Ascending aorta (tissue), 2 donors: ENCODE measurements at places on chromosomes 5 and 9.

DNA sequence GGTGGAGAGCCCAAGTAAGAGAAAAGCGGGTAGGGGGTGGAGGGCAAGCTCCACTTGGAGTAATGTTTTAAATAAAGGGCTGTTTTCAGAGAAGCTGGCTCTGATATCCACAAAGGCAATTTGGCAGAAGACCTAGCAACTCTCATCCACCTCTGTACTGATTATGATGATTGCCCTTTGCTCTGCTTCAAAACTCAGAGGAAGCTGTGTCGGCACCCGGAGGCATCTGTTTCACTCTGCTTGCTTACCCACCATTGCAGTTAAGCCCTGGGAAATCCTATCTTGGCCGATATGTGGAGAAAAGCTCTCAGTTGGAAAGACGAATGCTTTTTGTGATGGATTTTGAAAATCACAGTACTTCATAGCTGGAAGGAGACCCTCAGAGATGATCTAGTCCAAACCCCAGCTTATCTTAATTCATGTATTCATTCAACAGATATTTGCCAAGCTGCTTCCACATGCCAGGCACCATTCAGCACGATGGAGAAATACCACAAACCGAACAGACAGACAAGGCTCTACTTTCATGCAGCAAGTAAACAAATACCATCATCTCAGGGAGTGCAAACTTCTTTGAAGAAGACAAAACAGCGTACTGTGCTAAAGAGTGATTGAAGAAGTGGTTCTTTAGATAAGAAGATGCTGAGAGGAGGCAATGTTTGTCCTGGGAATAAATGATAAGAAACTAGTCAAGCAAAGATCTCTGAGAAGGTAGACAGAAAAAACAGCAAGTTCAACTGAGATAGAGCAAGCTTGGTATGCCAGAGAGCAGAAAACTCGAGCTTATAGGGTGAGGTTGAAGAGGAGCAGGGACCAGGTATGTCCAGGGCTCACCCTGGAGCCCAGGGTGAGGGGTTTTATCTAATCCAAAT is 140.4 kb upstream of the SPDL1 start:
- DNase-seq: no peak
- no peak overlapping the region for H3K4me3 ChIP-seq
- no peaks in the 10 kb centered on the region for H3K4me1 ChIP-seq
- no peaks in the 10 kb centered on the region for H3K27me3 ChIP-seq
- H3K27ac ChIP-seq: no peak overlapping the region

DNA sequence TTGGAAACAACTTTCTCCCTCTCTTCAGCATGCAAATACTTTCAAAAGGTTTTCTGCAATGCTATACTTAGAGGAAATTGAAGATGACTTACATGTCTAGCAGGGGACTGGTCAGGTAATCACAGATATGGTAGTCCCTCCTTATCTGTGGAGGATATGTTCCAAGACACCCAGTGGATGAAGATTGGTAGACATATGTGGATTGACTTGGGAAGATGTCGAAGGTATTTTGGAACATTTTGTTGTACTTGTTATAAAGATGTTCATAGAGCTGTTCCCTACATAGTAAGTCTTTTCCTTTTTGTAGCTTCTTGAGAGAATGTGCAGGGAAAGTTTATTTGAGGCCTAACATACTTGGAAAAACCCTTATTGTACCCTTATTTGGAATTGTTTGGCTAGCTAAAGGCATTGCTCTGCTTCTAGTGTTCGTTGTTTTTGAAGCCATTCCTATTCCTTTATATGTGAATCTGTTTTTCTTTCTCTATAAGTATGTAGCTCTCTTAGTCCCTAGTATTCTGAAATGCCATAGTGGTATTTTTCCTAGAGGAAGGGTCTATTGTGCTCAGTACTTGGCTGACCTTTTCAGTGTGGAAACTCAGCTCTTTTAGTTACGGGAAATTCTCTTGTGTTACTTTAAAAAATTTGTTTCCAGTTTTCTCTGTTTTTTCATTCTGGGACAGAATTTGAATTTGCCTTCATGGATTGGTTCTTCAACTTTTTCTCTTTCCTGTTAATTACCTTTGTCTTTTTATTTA is 25.7 kb downstream of the GPR151 start:
- no peaks in the 10 kb centered on the region for H3K36me3 ChIP-seq
- no peak overlapping the region for H3K4me3 ChIP-seq
- H3K27ac ChIP-seq: no peak overlapping the region
- H3K27me3 ChIP-seq: no peaks in the 10 kb centered on the region

DNA sequence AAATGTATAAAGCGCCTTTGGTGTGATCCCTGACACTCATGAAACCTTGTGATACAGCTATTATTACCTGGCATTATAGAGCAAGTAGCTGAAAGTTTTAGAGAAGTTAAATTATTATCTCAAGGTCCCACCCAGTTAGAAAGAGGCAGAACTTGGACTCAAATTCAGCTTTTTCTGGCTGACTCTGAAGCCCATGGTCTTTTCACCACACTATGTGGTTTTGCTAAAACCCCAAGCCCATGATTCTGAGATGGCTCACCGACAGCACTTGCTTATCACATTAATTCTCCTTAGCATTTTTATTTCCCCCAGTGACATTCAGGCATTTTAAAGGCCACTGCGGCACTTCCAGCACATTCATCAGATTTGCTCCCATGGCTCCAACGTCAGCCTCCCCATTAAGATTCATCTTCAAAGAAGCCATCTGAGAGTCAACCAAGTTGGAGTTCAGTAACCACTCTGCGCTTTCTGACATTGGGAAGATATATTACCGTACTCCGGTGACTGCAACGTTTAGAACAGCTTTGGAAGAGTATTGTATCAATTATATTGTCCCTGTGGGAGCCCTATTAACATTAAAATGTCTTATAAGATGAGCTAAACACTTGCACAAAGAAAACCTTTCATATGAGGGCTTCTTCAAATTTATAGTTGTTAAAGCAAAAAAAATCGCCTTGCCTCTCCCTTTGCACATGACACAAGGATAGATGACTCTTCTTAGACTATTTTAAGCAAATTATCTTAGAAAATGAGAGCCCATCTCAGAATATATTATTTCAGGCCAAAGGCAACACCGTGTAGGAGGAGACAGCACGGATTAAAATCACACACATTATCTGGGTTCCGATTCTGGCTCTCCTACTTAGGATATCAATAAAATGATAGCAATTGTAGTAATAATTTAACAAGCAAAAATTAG is 638.1 kb downstream of the ACTL7B start:
- H3K4me1 ChIP-seq: no peaks in the 10 kb centered on the region
- DNase-seq: no peak
- H3K4me3 ChIP-seq: no peak overlapping the region
- no peaks in the 10 kb centered on the region for H3K36me3 ChIP-seq
- no peaks in the 10 kb centered on the region for H3K27me3 ChIP-seq
- H3K27ac ChIP-seq: no peak overlapping the region

DNA sequence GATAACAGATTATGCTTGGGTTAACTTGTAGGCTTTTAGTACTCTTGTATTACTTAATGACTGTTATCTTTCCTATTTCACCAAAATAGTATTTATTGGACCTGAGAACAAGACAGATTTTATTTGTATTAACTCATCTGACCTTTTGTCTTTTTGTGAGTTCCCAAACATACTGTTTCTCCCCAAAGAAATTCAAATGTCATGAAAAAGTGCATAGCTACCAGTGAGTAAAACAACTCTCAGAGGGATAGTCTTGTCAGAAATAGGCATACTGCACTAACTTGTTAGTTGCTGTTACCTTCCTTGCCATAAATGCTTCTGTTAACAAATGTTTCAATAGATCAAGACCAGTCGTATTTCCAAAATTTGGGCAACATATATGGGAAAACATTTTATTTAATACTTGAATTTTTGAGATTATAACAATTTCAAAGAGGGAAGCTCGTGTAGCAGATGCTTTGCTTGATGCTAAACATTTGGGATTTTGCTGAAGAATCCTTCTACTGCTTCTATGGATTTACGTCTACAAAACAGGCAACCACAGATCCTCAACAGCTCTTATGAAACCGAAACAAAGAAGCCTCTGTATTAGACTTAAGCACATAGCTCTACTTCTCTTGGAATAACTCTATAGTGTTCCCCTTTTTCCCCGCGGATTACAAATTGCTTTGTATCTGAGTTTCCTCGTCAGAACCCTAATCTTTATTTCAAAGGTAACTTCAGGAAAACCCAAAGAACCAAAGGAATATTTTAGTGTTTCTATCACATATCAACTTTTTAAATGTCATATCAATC is 248.8 kb downstream of the MCTP1 start:
- no peaks in the 10 kb centered on the region for H3K27me3 ChIP-seq
- no peaks in the 10 kb centered on the region for H3K4me1 ChIP-seq
- no peak overlapping the region for H3K4me3 ChIP-seq
- no peaks in the 10 kb centered on the region for H3K36me3 ChIP-seq

DNA sequence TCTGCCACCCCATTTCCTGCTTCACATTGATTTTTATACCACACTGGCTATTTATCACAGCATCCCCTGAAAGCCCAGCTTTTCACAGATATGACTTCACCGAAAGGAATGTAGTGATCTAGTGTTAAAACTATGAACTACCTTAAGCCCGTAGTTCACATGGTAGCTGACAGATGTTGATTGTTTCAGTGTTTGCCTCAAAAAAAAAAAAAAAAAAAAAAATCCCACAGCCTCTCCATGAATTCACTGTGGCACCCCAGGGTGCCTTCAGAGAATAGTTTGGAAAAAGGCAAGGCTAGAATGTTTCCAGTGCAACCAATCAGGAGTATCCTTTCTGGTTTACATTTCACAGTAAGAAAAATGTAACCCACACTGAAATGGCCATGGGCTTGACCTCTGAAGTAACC is 37.1 kb downstream of the GLIS3 start:
- H3K27ac ChIP-seq: no peak overlapping the region
- DNase-seq: no peak
- H3K4me1 ChIP-seq: no peaks in the 10 kb centered on the region
- no peaks in the 10 kb centered on the region for H3K36me3 ChIP-seq
- no peak overlapping the region for H3K4me3 ChIP-seq

DNA sequence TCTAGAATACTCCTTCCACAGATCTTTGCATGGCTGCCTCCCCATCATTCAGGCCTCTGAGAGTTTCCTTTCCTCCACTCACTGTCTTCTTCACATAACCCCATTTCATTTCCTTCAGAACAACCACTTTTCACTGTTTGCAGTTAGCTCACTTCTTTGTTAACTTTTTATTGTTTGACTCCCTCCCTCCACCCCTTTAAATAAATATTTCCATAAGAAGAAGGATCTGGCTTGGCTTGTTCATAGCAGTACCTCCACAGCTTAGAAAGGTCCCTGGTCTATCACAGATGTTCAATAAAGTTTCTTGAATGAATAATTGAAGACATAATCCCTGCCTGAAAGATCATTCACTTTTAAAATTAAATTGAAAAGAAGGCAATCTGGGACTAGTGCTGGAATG is 661.6 kb downstream of the ACTL7B start:
- no peaks in the 10 kb centered on the region for H3K4me1 ChIP-seq
- DNase-seq: no peak
- H3K27ac ChIP-seq: no peak overlapping the region
- H3K36me3 ChIP-seq: no peaks in the 10 kb centered on the region
- H3K27me3 ChIP-seq: no peaks in the 10 kb centered on the region
- no peak overlapping the region for H3K4me3 ChIP-seq

DNA sequence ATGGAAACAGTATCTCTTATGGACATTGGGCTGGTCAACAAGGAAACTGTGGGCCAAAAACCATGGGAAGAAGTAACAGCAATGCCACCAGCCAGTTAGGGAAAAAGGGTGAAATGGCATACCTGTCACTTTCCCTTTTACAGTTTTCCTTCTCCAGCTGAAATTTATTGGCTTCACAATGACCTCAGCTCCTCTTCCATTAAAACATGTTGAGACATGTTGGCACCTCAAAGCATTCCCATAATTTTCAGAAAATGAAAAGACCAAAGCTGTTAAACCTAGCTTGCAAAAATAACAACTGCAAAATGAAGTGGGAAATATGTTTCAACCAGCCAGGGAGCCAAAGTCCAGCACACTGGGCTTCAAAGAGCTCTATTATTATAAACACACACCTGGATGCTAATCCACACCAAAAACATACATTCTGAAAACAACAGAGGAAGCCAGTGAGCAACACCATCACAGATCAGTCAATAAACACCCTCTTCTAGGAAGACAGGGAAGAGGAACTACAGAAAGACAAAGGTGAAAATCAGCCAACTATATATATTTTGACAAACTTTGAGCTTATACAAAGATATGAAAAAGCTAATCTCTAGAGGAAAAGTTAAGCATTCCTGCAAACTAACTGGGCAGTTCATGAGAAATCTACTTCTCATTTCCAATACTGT is 78.4 kb upstream of the PTGER4 start:
- DNase-seq: no peak
- no peaks in the 10 kb centered on the region for H3K27me3 ChIP-seq
- H3K4me1 ChIP-seq: no peaks in the 10 kb centered on the region
- no peaks in the 10 kb centered on the region for H3K36me3 ChIP-seq
- no peak overlapping the region for H3K4me3 ChIP-seq

GRCh38 chr9:73143711-73144328 is 7.8 kb upstream of the ANXA1 start:
- H3K4me1 ChIP-seq: peaks cover 4% of the 10 kb centered on the region
- H3K27ac ChIP-seq: peak overlapping the region; percentile 37
- H3K4me3 ChIP-seq: no peak overlapping the region
- no peak for DNase-seq
- H3K27me3 ChIP-seq: no peaks in the 10 kb centered on the region

DNA sequence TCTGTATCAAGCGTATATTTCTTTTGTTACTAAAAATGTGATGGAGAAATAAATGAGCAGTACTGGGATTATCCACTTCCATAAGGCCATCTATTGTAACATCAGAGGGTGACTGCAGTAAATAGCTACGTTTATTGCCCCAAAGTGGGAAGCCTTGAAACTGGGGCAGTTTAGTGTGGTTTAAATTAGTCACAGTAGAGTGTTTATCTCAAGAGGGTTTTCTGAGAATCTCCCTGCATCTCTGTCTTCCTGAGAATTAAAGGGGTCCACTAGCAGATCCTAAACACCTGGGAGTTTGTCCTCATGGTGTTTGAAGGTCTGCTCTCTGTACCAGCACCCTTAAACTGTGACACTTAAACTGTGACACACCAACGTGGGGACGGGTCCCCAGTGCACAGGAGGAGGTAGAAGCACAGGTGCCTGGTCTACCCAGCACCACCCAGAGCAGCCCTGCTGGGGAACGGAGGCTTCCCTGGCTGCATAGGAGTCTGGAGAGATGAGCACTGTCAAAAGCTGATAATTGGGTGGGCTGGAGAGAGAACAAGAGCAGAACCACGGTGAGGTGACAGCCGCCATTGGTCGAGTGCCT is 25.2 kb downstream of the PRRC2B start:
- H3K27me3 ChIP-seq: no peaks in the 10 kb centered on the region
- peak overlapping the region; percentile 54 for H3K27ac ChIP-seq
- H3K4me3 ChIP-seq: no peak overlapping the region
- H3K36me3 ChIP-seq: no peaks in the 10 kb centered on the region

DNA sequence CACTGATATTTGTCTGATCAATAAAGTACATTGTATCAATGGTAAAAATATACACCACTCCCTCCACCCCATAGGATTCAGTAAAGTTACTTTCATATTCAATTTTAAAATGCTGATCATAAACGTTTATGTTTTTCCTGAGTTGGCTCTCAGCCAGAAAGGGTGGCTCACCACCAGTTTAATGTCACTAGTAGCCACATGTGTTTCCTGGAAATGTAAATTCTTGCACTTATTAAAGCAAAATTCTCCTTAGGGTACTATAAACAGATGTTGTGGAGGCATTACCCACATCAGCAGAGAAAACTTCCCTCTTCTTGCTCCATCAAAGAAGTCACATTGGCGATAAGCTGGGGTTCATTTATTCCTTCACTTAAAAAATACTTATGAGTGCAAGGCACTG is 210.3 kb downstream of the SREK1 start:
- H3K36me3 ChIP-seq: no peaks in the 10 kb centered on the region
- no peak overlapping the region for H3K27ac ChIP-seq
- no peak for DNase-seq
- no peaks in the 10 kb centered on the region for H3K4me1 ChIP-seq

- peaks cover 25% of the 10 kb centered on the region for H3K4me1 ChIP-seq
- H3K36me3 ChIP-seq: no peaks in the 10 kb centered on the region
- H3K27ac ChIP-seq: peak overlapping the region; percentile 98
- peak; percentile 86 for DNase-seq
- H3K4me3 ChIP-seq: peak overlapping the region; percentile 68
Observed at GRCh38 chr5:109410389-109411148, 795 bp upstream of the PJA2 start.
